ENCODE measurements at places on chromosomes 12 and 14.

DNA sequence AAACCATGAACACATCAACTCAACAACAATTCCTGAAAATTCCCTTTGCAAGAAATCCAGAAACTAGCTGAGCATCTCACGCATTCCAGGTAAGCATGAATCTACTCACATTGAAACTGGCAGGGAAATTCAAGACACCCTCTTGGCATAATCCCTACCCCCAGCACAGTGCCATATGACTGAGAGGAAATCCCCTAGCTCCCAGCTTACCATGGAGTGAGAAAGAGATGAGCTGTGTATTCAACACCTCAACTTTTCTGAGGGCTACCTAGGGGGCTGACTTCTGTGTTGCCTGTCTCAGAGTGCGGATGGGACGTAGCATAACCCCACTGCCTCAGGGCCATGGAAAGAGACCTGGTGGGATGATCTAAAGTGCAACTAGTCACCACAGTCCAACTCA, 37.7 kb upstream of the GPR132 start:
- no peak for DNase-seq

DNA sequence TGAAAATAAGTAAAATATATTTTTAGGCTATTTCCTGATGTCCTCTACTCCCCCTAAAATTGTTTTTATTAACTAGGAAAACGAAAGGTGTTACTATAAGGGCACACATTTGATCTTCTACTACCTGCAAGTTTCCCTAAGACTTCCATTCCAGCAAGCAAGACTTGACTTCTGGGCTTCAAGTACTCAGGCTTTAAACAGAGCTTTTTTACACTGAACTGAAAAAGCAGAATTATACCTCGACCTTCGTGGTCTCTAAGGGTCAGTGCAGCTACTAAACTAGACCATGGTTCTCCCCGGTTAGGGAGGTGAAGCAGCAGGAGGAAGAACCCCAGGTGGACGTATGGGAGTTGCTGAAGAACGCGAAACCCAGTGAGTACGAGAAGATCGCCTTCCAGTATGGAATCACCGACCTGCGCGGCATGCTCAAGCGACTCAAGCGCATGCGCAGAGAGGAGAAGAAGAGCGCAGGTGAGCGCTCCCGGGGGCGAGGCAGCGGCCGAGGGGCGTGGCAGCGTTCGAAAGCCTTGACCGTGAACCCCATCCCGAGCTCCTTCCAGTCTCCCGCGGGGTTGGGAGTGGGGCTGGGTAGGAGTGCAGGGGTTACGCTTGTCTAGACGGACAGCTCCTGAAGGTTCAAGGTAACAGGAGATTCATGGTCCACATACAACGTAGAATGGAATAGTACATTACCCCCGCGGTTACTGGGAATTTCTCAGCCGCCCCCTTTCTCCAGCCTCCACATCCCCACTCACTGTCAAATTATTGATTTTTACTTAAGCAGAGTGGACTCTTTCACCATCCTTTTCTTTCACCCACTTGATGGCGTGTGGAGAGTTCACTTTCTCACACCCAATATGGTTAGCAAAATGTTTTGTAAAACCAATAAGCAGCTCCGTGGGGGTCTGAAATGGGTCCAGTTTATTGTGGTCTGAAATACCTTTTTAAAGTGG, 47.6 kb downstream of the MYBPC1 start:
- no peak for DNase-seq

- DNase-seq: no peak
Observed at GRCh38 chr14:106396999-106397398, 870.6 kb downstream of the TMEM121 start.

DNA sequence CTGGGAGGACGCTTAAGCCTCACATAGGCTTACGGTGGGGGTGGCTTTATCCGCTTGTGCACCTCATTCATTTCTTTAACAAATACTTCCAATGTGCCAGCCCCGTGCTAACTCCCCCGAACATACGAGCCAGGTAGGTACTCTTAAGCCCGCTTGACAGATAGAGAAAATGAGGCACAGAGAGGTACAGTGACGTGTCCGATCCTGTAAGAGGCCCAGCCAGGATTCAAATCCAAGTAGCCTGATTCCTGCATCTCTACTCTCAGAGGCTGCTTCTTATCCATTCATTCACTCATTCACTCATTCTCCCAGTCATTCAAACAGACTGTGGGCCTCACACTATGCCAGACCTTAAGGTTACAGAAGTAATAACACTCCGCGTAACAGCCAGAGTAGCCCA, 477 bp downstream of the OAS3 start:
- peak; percentile 4 for DNase-seq

Measured in EH (cell line).